ENCODE measurements at places on chromosomes 1 and 21.
A peak's percentile ranks its signal among the peaks of the same experiment; 100 is the strongest.

- DNase-seq = no peak
Observed at GRCh38 chr1:29439615-29440014, 203.3 kb downstream of the PTPRU start.

DNA sequence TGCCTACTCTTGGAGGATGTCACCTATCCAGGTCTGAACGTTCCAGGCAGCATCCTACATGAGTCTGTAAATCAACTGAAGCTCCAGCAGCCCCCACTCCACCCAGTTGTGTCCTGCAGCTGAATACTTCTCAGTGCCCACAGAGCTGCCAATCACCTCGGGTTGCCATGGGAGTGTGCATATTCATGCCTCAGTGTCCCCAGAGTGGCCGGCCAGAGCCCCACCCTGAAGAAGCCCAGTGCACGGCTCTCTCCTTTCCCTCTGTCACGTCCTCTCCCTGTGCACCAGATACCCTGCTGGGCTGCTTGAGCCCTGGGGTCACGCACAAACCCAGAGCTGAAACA is 16.1 kb upstream of the GSTM4 start:
- DNase-seq = no peak

DNA sequence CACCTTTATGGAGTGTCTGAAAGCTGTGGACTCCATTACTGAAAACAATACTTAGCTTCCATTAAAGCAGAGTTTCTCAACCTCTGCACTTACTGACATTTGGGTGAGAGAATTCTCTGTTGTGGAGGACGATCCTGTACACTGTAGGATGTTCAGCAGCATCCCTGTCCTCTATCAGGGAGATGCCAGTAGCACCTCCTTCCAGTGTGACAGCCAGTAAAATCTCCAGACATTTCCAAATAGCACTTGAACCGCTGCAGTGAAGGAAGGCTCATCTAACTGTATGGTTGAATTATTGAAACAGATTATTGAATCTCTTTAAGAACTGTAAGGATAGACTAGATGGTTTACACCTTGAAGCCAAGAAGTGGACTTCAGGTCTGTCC is 3.1 kb downstream of the PRDM2 start:
- DNase-seq = no peak

DNA sequence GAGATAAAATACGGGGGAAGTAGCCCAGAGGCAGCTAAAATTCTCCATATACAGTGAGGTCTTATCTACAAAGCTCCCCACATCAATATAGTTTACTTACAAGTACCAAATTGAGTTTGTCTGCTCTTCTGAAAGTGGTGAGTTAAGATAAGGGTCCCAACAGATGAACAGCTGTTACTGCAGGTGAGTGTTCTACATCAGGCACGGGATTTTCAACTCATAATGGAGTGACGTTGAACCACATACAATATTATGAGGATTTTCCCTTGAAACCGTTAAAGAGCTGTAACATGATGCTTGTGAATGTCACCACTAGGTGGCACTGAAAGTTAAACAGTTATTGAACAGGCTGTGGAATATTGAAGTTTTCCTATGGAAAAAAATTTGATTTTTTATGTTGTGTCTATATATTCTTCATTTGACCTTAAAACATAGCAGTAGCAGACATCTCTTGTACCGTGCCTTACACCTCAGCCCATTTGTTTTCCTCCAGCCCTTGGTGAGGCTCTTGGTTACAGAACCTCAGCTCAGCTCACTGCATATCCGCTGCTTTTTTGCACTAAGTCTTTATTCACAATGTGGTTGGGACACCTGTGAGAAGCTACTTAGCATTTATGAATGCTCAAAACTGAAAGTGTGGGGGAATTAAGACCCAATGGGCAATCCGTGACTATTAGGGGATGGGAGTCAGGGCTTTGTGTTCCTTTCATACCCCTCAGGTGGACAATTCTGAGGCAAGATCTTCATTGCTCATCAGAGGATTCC is 23.2 kb downstream of the CD1D start:
- DNase-seq = no peak

- no peak for DNase-seq
Observed at GRCh38 chr1:66730462-66730861, 21.8 kb upstream of the DYNLT5 start.

DNA sequence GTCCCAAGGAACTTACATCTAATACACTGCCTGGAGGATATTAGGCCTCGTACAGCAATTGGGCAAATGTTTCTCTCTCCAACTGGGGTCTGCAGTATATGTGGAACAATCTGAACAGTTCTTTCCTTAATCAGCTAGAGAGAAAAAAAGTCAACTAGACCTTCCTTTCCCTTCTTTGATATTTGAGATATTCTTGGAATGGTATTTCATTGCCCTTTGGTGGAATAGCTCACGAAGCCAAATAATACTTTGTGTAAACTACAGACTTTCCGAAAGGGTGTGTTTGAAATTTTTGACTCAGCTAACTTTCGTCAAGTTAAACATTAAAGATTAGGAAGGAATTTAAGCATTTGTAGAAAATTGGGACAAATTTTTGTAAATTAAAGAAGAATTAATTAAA is 425.6 kb downstream of the RWDD3 start:
- no peak for DNase-seq

- peak; percentile 91 for DNase-seq
Observed at GRCh38 chr1:180502361-180503279, at the start of gene ACBD6. Gene ACBD6 (minus strand): TSS chr1:180502577. CDS start chr1:180502266, 311 bp downstream.

- no peak for DNase-seq
Observed at GRCh38 chr1:104105465-104105864, 355.8 kb downstream of the AMY1C start.

- DNase-seq = no peak
Observed at GRCh38 chr1:193077991-193078390, 18.6 kb downstream of the RO60 start.
